ENCODE measurements at places on chromosomes 7 and 10. TPM values are rescaled to one million over a fixed set of nuclear protein-coding genes. Genes with fewer than 3 reads are reported as not detected.

Gene APBB1IP
- not detected for total RNA-seq

Gene MMP21
- total RNA-seq: not detected

Gene MYOZ1
- 0.22 TPM for total RNA-seq

Gene FLNC
- total RNA-seq: 96.6 TPM

Gene C7orf33
- total RNA-seq: not detected

GRCh38 chr10:95360122-95360714 is 69.4 kb upstream of the PDLIM1 start:
- peak; percentile 41 for DNase-seq

DNA sequence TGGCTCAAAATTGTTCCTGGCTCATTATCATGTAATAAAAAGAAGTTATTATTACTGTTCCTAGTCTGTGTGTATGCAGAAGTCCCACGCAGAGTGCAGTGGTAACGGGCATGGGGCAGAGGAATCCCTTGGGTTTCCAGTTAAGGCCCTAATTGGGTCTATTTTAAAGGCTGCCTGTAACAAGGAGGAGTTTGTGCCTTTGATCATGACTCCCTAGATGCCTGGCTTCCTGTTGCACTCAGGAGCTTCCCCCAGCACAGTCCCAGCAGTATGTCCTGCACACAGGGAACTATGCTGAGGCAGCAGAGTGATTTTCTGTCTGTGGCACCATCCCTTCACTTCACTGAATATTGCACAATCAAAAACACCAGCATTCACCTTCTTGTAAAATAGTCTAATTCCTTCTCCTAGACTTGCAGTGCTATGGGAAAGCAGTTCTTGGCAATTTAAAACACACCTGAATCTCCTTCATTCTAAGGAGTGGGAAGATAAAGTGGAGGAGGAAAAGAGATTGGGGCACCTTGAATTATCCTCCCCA is 22.9 kb downstream of the SORCS1 start:
- no peak for DNase-seq

DNA sequence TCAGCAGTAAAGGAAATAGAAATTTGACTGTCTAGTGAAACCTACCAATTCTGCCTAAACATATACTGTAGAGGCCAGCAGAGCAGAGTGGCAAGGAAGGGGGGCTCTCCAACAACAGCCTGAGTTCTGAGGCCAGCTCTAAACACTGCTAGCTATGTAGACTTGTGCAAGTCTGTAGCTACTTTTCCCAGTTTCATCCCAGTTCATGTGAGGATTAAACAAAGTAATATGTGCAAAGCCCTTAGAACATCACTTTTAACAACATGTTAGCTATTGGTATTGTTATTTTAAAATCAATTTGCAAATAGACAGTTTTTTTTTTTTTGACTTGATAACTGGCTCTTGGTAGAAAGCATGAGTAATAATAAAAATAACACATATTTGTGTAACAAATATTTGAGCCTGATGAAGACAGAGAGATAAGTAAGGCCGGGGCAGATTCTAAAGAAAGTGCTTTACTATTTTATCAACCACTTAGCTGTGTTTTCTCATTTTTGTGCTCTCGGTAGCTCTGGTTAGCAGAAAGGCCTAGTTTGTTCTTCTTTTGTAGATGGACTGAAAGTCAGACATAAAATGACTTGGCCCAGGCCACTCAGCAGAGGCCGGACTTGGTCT is 9.3 kb downstream of the CHST12 start:
- no peak for DNase-seq

All from PC-9 (cell line).